ENCODE measurements at places on chromosomes 6 and 20.

DNA sequence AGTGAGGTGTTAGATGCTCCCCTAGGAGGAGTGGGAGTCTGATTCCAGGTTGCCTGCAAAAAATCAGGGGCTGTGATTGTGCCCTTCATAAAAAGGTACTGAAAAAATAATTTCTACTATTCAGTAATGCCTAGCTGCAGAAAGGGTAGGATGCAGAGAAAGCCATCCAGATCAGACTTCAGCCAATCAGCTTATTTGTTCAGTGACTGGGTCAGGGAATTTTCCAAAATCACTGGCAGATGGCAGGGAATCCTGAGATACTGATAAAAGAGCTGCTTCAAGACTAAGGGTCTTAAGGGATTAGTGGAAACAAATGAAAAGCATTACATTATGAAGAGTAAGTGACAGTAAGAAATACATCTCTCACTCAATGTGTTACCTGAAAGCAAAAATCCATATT is 42.8 kb upstream of the MTRF1L start:
- ATAC-seq: no peak

DNA sequence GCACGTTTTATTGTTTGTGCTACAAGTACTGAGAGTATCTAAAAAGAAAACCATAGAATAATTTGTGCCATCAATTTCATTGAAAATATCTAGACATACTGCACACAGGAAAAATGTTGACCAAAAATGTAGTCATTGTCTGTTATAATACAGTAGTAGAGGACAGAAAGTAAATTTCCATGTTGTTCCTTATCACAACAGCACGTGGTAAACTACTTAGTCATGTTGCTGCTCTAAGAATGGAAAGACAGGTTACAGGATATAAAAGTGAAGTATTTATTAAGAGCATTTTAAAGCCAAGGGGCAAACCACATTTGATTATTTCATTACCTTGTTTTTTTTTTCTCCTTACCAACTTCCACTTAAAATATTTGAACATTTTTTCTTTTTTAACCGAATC is 89.0 kb upstream of the CEP85L start:
- no peak for ATAC-seq

- ATAC-seq: no peak
Observed at GRCh38 chr6:108941859-108942258, 93.6 kb downstream of the ARMC2 start.

DNA sequence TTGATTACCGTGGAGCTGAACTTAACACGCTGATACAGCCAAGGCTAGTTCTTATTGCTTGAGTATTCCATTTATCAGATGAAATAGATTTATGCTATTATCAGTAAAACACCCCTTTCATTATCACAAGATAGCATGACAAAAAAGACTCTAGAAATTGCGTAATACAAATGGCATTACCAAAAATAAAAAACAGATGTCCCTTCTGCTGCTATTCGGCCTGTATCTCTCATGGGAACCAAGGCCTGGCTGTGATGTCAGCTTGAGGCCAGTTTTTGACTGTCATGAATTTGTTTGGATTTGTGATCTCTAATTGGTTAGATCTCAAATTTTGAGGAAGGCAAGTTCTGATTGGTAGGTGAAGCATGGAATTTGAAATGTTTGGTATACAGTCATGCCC is 25.2 kb downstream of the MEI4 start:
- ATAC-seq: no peak

DNA sequence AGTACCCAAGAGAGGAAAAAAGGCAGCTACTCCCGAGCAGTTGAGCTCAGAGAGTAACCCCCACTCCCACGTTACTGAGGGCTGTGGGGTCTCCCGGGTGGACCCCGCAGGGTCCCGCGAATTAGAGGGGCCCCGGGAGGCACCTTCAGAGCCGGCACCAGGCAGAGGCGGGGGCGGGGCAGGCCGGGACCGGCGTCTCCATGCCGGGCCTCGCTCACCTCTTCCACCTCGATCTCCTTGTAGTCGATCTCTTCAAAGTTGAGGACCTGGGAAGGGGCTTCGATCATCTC is 381 bp downstream of the MAP3K7 start:
- peak; percentile 15 for ATAC-seq

- no peak for ATAC-seq
Observed at GRCh38 chr6:96234444-96234843, 218.7 kb downstream of the FUT9 start.

- ATAC-seq: peak; percentile 17
Observed at GRCh38 chr6:12114055-12114503, 102.0 kb downstream of the HIVEP1 start.

DNA sequence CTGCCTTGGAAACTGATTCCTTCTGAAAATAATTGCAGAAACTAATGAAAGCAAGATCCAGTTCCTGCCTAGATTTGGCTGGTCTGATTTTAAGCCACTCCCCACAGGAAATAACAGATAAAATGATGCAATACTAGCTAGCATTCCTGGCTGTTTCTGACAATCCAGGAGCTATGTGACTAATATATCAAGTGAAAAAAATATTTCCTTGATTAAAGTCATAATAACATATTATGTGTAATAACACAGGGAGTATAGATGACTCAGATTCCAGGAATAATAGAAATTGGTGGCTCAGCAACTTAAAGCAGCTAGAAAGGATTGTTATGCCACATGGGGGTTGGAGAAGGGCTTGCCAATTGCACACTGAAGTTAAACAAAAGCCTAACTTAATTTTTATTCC is 182.7 kb upstream of the SALL4 start:
- ATAC-seq: no peak

GRCh38 chr6:1596088-1596852 is 13.4 kb upstream of the FOXC1 start:
- ATAC-seq: peak; percentile 43

DNA sequence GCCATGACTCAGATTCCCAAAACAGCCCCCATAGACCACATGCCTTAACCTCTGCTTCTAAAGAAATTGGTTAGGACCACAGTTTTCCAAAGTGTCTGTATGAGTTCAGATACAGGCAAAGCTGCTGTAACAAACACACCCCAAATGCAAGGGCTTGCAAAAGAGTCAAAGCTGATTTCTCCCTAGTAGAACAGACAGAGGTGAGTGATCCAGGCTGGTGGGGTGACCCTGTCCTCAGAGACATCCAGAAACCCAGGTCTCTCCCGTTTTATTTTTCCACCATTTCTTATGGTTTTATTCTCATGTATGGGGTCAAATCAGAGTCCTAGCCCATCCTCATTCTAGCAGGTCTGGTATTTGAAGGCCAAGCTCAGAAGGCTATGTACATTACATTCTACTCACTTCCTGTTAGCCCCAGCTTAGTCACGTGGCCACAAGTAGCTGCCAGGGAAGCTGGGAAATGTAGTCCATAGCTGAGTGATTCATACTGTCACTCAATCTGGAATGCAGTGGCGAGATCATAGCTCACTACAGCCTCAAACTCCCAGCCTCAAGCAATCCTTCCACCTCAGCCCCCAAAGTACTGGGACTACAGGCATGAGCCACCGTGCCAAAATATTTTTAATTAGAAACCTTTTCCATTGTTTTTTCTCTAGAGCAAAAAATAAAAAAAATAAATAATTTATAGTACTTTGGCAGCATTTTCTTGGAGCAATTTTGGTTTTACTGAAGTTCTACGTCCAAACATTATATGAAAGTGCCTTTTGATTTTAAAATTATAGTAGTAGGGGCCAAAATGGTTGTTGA is 175.2 kb downstream of the ZMYND8 start:
- ATAC-seq: peak; percentile 67

DNA sequence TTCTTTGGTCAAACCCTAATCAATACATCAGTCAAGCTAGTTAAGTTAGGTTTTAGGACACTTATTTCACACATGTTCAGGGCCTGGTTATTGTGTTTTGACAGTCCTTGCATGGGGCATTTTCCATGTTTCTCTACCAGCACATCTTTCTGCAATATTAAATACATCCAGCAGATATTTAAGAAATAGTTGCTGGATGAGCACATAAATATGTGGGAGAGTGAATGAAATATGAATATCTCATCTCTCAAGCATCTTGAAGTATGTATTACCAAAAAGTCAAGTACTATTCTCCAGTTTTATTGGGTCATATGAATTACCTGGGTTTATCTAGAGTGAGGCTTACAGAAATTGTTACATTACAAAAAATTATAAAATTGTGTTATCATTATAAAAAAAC is 621.9 kb upstream of the GJE1 start:
- no peak for ATAC-seq

- no peak for ATAC-seq
Observed at GRCh38 chr20:12847872-12848271, 160.9 kb upstream of the SPTLC3 start.

DNA sequence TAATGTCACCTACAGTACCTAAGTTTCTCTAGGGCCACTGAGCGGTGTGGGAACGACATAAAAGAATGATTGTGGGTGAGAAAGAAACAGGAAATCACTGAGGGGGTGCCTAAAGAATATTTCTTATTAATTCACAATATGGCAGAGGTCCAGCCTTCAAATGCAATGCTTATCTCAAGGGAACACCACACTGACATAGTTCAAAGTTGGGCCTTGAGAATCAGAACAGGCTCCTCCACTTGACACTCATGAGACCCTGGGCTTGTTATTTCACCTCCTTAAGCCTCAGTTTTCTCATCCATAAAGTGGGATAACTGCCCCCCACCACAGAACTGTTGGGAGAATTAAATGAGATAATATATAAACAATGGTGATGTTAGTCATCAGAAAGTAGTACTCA is 40.4 kb upstream of the ARHGAP18 start:
- no peak for ATAC-seq

GRCh38 chr6:29809249-29809648 is 18.4 kb upstream of the HLA-G start:
- ATAC-seq: no peak

Data from activated CD4-positive, CD25-positive, alpha-beta regulatory T cell treated with anti-CD3 and anti-CD28 coated beads, Interleukin-2, amount 50 U/mL, for 24 hours (primary cell).